ENCODE measurements at places on chromosomes 2 and 18.

DNA sequence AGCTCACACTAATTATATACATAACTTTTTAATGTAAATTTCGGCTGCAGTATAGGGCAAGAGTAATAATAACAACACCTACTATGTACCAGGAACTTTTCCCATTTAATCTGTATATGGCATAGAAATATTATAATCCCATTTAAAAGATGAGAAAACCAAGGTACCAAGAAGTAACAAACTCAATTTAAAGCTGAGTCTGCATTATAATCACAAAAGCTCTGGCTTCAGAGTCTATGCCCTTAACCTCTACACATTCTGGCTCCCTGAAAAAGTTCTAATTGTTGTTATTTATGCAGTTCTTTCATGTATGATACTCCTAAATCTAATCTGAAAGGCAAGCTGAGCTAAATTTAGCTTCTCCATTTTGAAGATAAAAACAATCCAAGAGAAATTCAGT lies 1675.1 kb upstream of the NXPH2 start:
- DNase-seq = no peak

- peak; percentile 55 for DNase-seq
These were observed 21.7 kb downstream of the BCL2 start for GRCh38 chr18:63297687-63298399.

- DNase-seq = no peak
These were observed 137.3 kb downstream of the GALNT14 start for GRCh38 chr2:31000970-31001369.

GRCh38 chr18:54689319-54689718 lies 98.3 kb downstream of the DYNAP start:
- no peak for DNase-seq

DNA sequence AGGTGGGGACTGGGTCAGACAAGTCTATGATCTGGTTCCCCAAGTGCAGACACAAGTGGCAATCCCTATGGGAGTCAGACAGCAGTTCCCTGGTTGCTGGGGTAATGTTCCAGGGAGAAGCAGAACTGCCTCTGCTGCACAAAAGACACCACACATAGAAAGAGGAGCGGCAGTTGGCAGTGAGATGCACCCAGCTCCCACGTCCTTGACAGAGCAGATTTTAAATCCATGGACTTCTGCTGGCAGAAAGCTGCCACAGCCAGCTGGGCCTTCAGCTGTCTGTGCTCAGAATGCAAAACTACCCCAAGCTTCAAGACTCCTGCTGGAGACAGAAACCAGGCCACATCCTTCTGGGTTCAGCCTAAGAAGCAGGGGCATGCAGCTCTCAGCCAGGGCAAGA lies 147.2 kb downstream of the ETAA1 start:
- no peak for DNase-seq
